ENCODE measurements at places on chromosomes 12 and 14.

GRCh38 chr12:56728139-56728861 is 3.2 kb upstream of the NACA start:
- no peak for DNase-seq

- peak; percentile 90 for DNase-seq
Observed at GRCh38 chr14:95507701-95508103, 8.7 kb downstream of the SYNE3 start.

DNA sequence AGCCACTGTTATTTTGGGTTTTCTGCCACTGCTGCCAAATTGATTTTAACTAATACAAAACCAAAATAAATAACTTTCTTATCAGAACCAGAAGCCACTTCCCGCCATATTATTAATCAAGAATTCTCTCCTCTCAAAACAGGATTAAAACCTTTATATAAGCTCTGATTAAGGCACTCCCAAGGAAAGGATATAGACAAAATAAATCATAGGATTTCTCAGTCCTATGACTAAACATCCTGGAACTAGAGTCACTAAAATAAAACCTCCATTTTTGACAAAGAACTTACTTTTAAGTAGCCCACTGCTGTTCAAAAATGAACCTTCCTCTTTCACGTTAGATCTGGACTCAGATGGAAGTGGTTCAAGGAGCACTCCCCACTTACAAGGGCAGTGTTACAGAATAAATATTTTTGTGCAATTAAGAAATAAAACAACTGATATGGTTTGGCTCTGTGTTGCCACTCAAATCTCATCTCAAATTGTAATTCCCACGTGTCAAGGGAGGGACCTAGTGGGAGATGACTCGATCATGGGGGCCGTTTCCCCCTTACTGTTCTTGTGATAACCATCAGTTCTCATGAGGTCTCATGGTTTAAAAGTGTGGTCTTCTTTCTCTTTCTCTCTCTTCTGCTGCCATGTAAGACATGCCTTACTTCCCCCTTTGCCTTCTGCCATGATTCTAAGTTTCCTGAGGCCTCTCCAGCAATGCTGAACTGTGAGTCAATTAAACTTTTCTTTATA is 26.4 kb downstream of the GXYLT1 start:
- DNase-seq, result no peak

- peak; percentile 67 for DNase-seq
Observed at GRCh38 chr12:52865090-52865944, 16.5 kb upstream of the KRT78 start.

DNA sequence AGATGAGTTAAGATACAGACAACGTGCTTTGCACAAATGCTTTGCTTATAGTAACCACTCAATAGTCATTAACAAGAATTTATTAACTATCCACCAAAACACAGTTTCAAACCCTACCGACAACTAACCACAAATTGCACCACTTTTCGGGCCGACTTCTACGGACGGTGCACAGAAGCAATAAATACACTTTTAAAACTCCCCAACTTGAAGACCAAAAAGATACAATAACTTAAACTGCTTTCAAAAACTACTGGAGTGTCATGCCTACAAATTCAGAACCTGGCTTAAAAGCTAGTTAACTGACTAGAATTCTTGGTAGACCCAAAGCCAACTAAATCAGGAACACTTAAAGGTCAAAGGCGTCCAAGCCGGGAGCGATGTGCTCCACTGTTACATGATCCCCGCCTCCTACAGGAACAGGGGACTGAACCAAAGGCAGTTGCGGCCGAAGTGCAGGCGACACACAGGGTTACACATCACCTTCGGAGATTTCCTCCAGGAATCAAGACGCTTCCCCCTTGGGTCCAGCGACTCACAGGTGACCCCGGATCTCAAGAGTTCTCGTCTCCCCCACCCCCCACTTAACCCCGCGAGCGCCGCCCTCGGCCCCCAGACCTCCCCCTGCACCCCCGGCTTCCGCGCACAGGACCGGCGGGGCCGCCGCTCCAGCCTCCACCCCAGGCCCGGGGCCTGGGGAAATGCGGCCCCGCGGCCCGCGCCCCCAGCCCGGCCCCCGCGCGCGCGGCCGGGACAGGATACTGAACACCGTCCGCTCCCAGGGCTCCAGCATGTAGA is 507 bp downstream of the SPTSSA start:
- no peak for DNase-seq
